Right lobe of liver (tissue), 6 donors: ENCODE measurements at places on chromosomes 12 and 14. TPM values are rescaled to one million over a fixed set of nuclear protein-coding genes. Genes with fewer than 3 reads are reported as not detected.

TMEM229B gene
- 1.7 TPM for total RNA-seq

TMEM30B gene
- total RNA-seq = 4.5 TPM

NRL gene
- total RNA-seq = 2.9 TPM

SCFD1 gene
- 26.5 TPM for total RNA-seq

SIX4 gene
- total RNA-seq = 0.04 TPM

CISTR gene
- total RNA-seq = not detected

ADAM21 gene
- total RNA-seq = not detected

RPL36AL gene
- 109 TPM for total RNA-seq

OR10A7 gene
- not detected for total RNA-seq

CMA1 gene
- not detected for total RNA-seq

ABHD12B gene
- total RNA-seq = not detected

IL26 gene
- not detected for total RNA-seq

SLC25A47 gene
- 74.8 TPM for total RNA-seq

PRR4 gene
- 0.81 TPM for total RNA-seq

SRRM4 gene
- total RNA-seq = not detected

CPM gene
- total RNA-seq = 91.6 TPM

BLOC1S1 gene
- total RNA-seq = 90.0 TPM

ZNF891 gene
- total RNA-seq = 0.53 TPM

RGS6 gene
- total RNA-seq = 0.07 TPM

DYRK4 gene
- total RNA-seq = 16.7 TPM

SIX1 gene
- total RNA-seq = not detected

LRFN5 gene
- not detected for total RNA-seq

TRMT5 gene
- total RNA-seq = 4.9 TPM

CD27 gene
- 1.2 TPM for total RNA-seq

MRPS35 gene
- total RNA-seq = 40.5 TPM

LBHD2 gene
- not detected for total RNA-seq

DCTN2 gene
- 34.1 TPM for total RNA-seq

PTPRR gene
- not detected for total RNA-seq

IL31 gene
- total RNA-seq = not detected

KIF5A gene
- total RNA-seq = not detected

TMEM52B gene
- not detected for total RNA-seq

IL22 gene
- total RNA-seq = not detected

PPFIA2 gene
- total RNA-seq = 0.46 TPM
